ENCODE measurements at places on chromosomes 1 and 21.

GRCh38 chr21:42201615-42202161 lies 17.3 kb upstream of the ABCG1 start:
- DNase-seq, result no peak

- DNase-seq, result no peak
Measured at GRCh38 chr1:230061801-230062200, 5.2 kb upstream of the GALNT2 start.

DNA sequence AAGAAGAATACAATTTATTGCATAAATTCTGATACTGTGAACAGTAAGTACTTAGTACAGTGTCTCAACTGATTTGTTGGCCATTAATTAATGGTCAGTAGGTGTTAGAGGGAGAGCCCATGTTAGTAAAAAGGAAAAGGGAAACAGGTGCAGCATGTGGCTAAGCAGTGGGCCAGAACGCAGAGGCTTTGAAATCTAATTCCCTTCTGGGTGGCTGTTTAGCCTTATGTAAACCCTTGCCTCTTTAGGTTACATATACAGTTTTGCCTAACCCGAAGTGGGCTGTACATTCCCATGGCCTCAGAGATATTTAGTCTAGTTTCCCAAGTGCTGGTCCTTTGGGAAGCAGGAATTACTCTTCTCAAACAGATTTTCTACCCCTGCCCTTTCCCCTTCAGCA lies 43.5 kb upstream of the BCL9 start:
- DNase-seq, result no peak

DNA sequence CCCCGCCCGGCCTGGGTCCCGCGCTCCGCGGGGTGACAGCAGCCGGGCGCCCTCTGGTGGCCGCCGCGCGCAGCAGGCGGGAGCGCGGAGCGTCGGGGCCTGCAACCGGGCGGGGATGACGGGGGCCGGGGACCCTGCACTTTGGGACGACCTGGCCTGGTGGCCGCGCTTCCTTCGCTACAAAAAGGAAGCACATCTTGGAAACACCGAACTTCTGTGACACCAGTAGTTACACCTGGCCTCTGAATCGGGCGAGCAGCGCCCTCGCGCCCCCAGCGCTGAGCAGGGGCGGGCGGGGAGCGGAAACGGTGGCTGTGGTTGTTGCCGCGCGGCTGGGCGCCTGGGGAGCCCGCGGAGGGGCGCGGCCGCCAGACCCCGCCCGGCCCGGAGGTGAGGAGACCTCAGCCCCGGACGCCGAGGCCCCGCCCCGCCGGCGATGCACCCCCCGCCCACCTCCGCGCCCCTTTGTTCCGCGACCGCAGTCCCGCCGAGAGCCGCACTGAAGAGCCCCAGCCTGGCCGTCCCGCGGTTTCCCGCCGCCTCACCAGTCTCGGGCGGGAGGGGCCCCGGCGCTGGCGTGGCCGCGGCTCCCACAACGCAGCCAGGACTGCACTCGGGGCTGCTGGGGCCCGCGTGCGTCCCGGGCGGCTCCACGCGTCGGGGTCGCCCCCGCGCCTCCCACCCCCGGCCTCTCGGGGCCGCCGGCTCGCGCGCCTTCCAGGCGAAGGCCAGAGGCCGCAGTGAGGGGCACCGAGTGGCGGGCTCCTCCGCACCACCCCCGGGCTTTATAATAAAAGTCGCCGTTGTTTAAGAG lies 59.3 kb downstream of the H3-3A start:
- peak; percentile 76 for DNase-seq

- DNase-seq, result no peak
Measured at GRCh38 chr1:218953386-218953785, 220.3 kb upstream of the LYPLAL1 start.

GRCh38 chr1:93604411-93604810 lies 77.2 kb downstream of the BCAR3 start:
- no peak for DNase-seq

- DNase-seq, result no peak
Measured at GRCh38 chr21:44054710-44055109, 42.6 kb downstream of the TRAPPC10 start.

DNA sequence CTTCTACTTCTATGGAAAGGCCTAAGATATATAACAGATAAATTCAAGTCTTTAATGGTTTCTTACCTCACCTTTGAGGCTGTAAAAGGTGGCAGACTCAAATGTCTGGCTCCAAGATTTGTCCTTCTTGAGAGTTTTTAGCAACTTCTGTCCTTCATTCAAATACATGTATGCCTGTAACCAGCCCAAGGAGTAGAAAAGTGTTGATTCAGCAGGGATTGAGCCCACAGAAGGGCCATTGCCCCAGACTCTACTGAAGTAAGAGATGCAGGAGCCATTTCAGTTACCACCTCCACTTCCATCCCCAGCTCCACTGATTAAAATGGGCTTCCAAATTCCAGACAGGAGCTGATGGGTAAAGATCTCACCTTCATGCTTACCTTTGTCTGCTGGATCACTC lies 80.0 kb downstream of the ADCY10 start:
- no peak for DNase-seq

DNA sequence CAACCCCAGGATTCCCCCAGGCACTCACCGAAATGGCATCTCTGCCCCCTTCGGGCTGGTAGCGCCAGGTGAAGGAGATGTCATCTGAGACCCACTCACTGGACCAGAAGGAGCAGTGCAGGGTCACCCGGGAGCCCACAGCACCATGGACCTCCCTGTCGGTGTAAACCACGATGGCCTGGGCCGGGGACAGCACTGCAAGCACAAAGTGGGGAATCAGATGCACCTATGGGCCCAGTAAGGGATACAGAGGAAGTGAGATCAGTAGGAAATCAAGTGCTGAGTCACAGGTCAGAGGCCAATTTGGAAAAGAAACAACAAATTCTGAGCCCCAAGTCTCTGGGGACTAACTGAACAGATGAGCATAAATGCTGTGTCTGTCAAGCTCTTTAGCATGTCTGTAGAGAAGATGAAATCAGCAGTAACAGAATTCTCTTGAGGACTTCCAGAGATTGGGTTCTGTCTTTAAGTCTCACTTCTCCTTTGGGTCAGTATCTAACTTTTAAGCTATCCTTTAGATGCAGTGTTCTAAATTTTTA lies 2.5 kb downstream of the MPZ start:
- DNase-seq, result no peak

- DNase-seq, result peak; percentile 29
Measured at GRCh38 chr1:11761988-11762406, at the start of gene C1orf167. TSS of gene C1orf167 (plus strand) at chr1:11762193. CDS start at chr1:11764401, 2,208 bp downstream.

DNA sequence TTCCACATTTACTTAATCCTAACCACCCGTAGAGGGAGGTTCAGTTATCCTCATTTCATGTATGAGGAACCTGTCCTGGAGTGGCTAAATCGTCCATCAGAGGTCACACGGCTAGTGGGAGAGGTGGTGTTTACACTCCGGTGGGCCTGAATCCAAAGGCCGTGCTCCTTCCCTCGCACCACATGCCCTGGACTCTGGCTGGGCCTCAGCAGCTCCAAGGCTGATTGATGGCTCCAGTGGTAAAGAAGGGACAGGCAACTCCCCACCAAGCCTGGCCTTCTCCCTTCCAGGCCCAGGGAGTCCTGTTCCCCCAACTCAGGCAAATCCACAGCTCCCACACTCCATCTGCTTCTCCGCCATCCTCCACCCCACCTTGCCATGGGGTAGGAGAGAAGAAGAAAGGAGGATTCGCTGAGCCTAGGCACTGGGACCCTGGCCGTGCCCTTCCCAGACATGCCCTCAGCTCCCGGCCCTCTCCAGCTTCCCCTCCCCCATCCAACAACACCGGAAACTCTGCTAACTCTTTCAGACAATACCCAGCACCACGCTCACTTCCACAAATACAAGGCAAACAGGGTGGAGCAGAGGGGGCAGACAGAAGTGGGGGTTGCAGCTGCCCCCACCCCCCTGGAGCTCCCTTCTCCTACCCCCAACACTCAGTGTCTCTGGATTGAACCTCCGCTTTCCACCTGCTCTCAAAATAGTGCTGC lies 10.9 kb downstream of the ARHGEF2 start:
- DNase-seq, result no peak

DNA sequence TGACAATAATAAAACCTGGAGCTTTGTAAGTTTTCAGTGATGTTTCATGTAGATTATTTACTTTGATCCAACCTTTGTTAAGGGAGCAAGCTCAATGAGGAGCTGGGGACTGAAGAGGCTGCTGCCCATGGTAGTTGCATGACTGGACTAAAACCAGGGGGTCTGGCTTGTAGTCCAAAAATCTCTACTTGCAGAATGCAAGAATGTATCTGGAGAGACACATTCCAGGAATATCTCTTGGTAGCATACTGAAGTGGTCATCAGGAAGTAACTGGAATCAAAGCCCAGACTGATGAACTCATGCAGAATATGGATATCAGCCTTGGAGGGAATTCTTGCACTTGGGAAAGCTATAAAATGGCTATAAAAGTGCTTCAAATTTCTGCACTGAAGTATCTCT lies 5.8 kb upstream of the KIAA0040 start:
- no peak for DNase-seq

DNA sequence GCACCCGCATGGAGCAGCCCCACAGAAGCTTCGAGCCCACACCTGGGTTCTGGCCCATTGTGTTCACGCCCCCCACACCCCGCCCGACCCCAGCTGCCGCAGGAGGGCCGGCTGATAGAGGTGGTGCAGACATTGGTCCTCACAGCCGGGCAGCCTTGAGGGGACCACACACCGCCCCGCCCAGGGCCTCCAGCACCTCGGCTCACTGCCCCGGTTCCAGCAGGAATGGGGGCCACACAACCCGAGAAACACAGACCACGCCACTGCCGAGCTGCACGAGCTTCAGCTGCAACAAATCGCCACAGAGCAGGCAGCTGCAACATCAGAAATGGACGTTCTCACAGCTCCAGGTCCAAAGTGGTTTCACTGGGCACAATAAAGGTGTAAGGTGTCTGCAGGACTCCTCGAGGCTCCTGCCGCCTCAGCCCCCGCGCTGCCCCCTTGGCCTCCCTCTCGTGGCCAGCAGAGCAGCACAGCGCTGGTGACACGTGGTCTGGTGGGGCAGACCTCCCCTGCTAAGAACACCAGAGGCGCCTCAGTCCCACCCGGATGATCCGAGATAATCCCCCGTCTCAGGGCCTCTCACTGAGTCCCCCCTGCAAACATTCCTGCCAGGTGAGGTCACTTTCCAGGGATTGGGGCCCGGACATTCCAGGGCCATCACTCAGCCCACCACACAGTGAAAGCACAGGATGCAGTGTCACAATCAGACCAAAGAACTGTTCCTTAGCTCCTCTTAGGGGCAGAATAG lies 62.3 kb upstream of the ADARB1 start:
- no peak for DNase-seq

- no peak for DNase-seq
Measured at GRCh38 chr21:36516281-36516680, 36.4 kb upstream of the CLDN14 start.

GRCh38 chr1:40820911-40821693 lies 37.5 kb downstream of the KCNQ4 start:
- DNase-seq, result no peak

GRCh38 chr1:109969146-109969829 lies 15.3 kb upstream of the AHCYL1 start:
- DNase-seq, result no peak

- no peak for DNase-seq
Measured at GRCh38 chr1:167232801-167233200, 12.1 kb downstream of the POU2F1 start.

- DNase-seq, result no peak
Measured at GRCh38 chr1:44077421-44077820, 41.2 kb upstream of the KLF17 start.

- no peak for DNase-seq
Measured at GRCh38 chr1:16980473-16981268, at the start of gene MFAP2. TSS of gene MFAP2 (minus strand) at chr1:16980620. CDS start at chr1:16978273, 2,347 bp downstream.

DNA sequence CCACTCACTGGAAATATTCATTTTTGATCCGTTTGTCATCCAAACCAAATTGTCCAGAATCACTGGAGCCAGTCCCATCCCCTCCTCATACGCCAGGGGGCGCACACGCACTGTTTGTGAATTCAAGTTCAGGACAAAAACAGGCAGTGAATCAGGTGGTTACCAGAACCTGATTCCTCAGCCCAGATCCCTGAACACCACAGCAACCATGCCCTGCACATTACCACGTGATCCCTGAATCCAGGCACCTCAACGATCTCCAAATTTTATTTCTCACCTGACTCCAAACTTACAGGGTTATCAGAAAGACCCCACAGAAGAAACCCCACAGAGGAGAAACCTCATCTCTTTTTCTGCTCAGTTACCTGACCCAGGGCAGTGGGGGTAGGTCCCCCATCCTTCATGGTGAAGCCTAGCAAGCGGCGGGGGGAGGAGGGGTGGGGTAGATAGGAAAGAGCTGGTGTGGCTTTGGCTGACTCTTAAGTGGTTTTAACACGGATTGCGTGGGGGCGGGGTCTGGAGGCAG lies 1.4 kb upstream of the PTPRF start:
- peak; percentile 93 for DNase-seq

DNA sequence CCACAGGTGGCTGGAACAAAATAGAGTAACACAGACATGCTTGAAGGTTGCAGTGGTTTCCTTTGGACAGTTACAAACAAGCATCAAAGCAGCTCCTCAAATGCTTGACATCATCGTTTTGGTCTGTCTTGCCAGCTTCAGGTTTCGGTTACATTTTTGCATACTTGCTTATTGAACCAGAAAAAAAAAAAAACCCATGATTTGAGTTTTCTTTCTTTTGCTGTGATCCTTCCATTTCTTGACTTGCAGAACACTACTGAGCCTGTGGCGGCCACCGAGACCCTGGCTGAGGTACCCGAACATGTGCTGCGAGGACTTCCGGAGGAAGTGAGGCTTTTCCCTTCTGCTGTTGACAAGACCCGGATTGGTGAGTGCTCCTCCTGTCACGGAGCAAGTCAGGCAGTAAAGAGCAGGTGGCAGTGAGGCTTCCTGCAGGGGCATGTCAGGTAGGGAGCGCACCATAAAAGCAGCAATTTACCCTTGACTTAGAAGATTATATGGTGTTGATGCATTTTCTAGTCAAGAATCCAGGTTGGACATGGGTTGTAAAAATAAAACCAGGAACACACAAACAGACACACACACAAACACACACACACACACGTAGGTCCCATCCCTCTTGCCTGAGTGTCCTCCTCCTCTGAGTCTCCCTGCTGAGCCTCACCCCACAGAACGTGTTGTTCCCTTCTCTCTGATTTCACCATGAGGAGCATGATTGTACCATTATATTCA lies 30.9 kb downstream of the PRDM2 start:
- no peak for DNase-seq

- no peak for DNase-seq
Measured at GRCh38 chr1:46084553-46085451, 47.6 kb downstream of the PIK3R3 start.

- no peak for DNase-seq
Measured at GRCh38 chr1:107450899-107451664, 310.2 kb downstream of the NTNG1 start.

DNA sequence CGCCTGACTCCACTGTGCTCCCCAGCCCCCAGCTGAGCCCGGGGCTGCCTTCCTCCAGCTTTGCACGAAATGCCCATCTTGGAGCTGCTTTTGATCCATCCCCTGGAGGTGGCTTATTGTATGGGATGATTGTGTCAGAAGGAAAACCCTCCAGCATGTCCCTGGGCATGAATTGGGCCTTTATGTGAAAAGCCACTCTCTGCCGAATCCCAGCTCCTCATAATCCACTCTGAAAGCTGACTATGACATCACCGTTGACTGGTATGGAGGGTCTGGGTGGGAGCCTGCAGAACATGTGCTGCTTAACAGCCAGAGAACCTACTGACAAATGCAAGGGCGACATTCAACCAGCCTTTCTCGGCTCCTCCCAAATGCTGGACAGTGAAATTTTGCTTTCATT lies 74.6 kb downstream of the NENF start:
- peak; percentile 50 for DNase-seq

Data from neural crest cell (in vitro differentiated cells).